Eye (tissue), 1 donor: ENCODE measurements at places on chromosomes 1 and 21.

GRCh38 chr1:31345635-31346034, 27.2 kb downstream of the FABP3 start:
- no peak for DNase-seq

- DNase-seq, result peak; percentile 79
Measured at GRCh38 chr1:108643492-108644335, 17.2 kb downstream of the HENMT1 start.

DNA sequence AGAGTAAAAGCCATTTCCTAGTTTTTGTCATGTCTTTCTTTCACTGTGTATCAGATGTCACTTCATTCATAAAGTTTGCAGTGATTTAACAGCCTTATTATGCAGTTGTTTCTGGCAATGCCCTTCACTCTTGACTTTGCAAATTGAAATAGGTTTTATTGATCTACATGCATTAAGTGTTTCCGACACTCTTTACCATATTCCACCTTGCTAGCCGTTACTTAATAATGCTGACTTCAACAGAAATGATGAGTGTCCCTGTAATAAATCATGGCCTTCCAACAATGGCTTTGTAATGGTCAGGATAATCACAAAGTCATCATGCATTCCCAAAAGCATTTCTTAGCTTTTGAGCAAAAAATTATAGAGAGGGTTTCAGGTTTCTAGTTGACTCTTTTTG, 236.8 kb upstream of the FMN2 start:
- DNase-seq, result no peak

DNA sequence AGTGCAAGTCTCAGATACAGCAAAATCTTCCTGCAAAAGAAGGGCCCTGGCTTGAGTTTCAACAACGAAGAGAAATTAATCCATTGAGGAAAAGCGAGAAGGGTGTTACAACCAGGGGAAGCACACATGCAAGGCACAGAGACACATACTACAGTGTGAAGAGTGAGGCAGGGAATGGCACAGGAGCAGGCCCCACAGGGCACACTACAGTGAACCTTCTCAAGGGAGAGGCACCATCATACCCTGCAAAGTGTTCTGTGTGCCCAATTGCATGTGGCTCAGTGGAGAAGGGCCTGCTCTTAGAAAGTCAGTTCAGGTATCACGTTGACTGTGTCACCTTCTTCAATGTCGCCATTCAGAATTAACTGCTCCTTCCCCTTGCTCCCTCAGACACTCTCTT, 60.3 kb downstream of the LMX1A start:
- no peak for DNase-seq

DNA sequence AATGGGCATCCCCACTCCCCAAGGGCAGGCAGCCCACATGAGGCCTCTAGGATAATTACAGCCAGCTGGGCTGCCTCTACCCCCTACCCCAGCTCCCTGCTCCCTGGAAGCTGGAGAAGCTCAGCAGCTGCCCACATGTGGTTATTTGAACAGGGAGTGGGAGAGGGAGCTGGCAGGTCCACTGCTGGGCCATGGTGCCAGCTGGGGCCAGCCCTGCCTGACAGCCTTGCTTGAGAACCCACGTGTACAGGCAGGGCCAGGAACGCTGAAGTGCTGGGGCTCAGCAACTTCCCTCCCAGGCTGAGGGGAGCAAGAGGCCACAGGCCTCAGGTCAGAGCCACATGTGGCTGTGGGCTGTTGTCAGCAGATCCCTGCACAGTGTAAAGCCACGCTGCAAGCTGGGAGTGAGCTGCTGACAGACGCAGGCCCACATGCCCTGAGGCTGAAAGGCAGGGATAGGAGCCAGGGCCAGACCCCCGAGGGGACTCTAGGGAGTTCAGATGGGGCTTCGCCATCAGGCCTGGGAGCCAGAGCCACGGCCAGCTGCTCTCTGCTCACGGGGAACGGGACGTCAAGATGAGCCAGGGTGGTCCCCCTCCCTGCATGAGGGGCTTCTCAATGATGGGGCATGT, 129.0 kb downstream of the SYF2 start:
- DNase-seq, result peak; percentile 65

GRCh38 chr1:112793631-112794565, 78.8 kb upstream of the PPM1J start:
- no peak for DNase-seq

DNA sequence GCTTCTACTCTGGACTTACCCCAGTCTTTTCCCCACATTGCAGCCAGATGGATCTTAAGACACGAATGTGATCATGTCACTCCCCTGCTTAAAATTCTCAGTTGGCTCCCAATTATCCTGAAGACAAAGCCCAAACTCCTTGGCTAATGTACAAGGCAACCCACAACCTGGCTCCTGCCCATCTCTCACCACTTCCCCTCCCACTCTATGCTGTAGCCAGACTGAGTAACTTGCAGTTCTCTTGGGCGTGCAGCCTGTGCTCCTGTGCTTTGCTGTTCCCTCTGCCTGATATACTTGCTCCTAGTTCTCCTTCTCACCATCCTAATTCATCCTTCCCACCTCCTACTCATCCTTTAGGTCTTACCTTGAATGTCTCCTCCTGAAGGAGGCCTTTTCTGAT, 56.2 kb downstream of the LGR6 start:
- DNase-seq, result no peak

DNA sequence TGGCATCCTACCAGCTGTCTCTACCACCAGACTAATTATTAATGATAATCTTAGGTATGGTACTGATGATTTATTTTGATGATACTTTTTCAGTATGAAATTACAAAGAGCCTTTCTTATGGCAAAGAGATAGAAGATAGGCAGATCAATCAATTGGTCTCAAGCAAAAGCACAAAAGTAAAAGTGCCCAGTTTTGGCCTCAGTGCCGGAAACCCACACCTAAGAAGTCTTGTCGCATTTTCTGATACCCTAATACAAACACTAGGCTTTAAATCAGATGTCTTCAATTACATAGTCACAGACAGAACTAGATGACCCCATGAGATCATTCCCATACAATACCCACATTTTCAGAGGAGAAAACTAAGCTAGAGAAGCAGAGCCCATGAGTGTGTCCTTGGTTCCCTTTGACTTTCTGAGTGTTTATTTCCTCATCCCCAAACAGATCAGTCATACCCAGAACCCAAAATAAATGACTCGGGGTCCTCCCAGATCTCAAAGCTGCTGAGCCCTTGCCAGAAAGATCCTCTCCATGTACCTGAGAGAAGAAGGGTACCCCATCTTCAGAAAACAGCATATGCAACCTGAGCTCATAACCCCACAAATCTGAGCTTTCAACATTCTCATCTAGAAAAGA, 7.7 kb downstream of the ITPKB start:
- DNase-seq, result no peak

DNA sequence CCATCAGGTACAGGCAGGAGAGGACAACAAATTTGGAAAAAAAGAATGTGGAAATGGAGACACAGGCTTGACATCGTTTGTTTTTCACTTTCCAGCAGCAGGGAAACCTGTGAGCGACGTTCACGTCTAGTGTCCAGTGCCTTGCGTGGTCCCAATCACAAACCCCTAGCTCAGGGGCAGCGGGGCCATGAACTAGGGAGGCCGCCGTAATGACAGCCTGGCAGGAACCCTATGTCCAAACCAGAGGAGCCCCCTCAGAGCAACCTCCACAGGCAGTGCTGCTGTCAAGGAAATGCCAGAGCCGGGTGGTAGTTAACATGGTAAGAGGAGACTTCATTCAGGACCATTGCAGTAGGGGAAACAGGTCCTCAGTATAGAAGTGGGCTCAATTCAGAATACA, 37.8 kb upstream of the PSEN2 start:
- no peak for DNase-seq

GRCh38 chr21:16624479-16625118, 888.2 kb upstream of the CXADR start:
- DNase-seq, result peak; percentile 78

GRCh38 chr1:200242110-200243041, 167.5 kb downstream of the ZNF281 start:
- DNase-seq, result peak; percentile 78

- DNase-seq, result no peak
Measured at GRCh38 chr1:182032251-182032650, 29.3 kb downstream of the ZNF648 start.

DNA sequence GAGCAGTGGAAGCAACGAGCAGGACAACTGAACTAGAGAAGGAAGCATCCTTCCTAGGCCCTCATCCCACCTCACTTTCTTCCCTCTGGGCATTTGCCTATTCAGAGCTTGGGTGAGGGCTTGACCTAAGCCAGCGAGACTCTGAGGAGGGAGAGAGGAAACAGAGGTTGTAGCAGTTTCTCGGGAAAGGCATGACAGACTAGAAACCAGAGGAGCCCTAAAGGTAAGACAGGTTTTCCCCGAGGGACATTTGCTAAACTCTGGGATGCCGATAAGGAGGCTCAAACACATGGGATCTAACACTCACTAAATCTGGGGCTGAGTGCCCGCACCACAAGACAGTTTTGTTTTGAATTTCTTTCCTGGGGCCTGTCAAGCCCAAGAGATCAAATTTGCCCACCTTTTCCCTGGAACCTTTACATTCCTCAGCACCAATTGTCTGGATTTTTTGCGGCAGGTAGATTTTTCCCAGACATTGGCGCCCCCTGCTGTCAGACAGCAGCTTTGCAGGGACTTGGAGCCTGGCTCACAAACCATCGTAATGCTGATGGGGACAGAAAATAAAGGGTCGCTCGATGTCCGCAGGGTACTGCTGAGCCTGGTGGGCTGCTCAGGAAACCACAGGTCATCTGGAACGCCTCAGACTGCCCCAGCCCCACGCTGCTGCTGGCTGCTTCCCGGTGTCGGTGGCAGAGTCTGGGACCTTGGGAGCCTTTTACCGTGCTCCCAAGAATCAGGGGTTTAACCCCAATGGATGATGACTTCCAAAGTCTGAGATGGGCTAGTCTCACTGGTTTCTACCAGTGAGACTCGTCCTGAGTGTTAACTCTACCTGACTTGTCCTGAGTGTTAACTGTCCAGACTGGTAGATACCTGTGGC, 23.4 kb upstream of the TSPAN2 start:
- DNase-seq, result peak; percentile 76

DNA sequence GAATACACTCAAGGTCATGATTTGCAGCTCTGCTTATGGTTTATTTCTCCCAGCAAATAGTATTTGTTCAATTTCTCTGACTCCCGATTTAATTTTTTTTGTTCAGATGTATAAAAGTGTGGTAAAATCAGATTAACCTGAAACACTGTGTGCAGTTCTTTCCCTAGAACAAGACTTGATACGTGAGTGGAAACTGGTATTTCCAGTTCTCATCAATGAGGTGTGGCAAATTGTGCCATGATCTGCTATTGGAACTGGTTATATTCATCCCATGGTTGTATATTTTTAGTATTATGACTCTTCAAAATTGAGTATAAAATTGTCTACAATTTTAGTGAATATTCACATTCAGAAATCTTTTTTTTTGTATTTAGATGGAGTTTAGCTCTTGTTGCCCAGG, 76.8 kb upstream of the IVNS1ABP start:
- peak; percentile 11 for DNase-seq

- DNase-seq, result no peak
Measured at GRCh38 chr1:115479055-115479482, 141.0 kb upstream of the NGF start.

DNA sequence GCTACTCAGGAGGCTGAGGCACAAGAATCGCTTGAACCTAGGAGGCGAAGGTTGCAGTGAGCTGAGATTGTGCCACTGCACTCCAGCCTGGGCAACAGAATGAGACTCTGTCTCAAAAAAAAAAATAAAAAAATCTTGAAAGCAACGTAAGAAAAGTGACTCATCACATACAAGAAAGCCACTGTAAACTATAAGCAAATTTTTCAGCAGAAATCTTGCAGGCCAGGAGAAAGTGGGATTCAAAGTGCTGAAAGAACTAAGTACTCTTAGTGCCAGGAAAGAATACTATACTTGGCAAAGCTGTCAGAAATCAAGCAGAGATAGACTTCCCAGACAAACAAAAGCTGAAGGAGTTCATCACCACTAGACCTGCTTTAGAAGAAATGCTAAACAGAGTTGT, 4.4 kb upstream of the HMGN1 start:
- no peak for DNase-seq

DNA sequence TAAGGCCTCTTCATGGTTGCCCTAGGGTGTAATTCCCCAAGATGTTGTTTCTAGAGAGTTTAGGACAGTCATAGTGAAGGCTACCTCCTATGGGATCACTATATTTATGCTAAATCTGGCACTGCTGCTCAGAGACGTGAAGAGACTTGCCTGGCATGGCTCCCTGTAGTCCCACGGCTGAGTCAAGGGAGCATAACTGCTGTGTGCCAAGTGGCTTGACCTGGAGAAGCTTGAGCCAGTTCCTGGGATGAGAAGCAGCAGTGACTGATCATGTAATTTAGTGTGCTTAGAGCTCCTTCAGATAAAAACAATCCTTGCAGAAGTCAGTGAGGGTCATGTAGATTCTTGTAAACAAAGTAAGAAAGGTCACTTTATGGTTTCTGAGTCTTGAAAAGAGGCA, 68.9 kb upstream of the TSPAN2 start:
- no peak for DNase-seq

DNA sequence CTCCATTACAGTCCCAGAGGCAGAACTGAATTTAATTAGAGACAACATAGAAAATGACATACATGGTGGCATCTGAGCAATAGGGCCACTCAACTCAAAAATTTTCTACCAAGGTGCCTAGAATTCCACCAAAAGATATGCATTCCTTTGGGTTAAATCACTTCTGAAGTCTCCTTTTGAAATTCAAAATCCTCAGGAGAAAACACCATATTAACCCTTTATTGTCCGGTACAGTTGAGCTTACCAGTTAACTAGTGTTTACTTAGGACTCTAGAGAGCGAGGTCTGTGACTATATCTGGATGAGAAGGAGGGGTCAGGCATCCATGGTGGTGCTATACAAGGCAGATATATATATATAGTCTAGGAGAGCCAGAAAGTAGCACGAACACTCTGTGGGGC, 355.6 kb upstream of the CAMK1G start:
- DNase-seq, result no peak

DNA sequence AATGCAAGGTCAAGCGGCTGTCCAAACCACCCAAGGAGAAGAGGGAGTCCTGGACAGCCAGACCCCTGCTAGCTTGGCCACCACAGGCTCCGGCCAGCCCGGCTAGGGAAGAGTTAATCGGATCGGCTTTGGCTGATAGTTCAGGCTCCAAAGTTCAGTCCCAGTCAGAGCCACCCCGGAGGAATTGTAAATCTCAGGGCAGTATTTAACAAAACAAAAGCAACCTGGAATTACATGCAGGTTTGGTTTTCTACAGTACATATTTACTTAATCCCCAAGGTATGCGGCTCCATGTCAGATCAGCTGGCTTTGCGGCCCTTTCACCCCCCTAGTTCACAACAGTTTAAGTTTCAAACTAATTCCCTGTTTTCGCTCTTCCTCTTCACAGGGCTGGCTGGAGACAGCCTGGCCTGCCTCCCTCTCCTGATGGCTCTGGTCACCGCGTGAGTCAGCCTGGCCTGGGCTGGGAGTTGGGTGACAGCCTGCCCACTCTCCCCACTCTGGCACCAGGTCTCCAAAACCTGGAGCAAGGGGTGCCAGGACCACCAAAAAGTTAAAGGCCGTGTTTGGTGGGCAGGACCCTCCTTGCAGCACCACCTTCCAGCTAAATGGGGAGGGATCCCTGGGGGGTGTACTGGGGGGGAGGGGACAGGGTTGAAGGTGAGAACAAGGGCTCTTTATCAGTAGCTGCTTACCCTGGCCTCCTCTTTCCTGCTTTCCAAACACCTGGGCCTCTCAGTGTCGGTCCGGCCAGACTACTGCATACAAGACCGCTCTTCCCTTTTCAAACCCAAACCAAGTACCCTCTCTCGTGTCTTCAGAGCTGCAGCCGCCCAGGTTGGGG, 1.9 kb downstream of the DHRS3 start:
- DNase-seq, result peak; percentile 71

- DNase-seq, result no peak
Measured at GRCh38 chr1:191101960-191102359, 624.3 kb upstream of the BRINP3 start.
